ENCODE measurements at places on chromosomes 12 and 14. TPM values are rescaled to one million over a fixed set of nuclear protein-coding genes. Genes with fewer than 3 reads are reported as not detected.

The LRP1-AS gene
- total RNA-seq, result 0.71 TPM

The KRT85 gene
- 0.21 TPM for total RNA-seq

The TMEM229B gene
- total RNA-seq, result 0.63 TPM

GRCh38 chr12:83826112-83826511, 1086.5 kb downstream of the SLC6A15 start:
- peak; percentile 68 for ATAC-seq

GRCh38 chr12:29024117-29024516, 125.0 kb upstream of the FAR2 start:
- ATAC-seq, result peak; percentile 38
